ENCODE measurements at places on chromosomes 1 and 21.

DNA sequence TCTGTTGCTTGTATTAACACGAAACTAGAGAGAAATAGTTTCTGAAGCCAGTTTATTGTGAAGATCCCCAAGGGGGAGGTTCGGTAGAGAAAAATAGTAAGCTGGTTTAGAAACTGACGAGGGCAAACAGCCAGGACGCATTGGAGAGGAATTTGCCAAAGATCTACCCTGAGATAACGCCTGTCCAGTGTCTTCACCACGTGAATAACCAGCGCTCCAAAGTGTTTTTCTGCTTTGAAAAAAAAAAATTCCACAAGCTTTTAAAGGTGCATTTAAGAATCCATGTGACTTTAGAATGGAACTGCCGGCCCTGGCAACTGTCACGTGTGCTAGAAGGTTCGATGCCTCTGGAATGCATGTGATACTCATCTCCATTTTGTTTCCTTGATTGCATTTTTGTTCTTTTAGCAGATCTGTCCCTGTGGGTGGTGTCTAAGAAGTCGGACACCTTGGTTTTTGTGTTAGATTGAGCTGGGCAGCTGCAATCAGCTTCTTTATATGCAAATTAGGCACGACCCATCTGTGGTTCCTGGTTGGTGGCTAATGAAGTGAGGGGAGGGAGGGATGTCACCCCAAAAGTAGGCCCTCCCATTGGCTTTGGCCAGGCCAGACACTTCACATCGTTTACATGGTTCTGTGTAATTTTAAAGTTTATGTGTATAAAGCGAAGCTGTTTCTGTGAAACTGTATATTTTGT, 1.3 kb upstream of the THAP3 start:
- no peak for DNase-seq

- DNase-seq: no peak
These were observed 18.3 kb upstream of the CAPN8 start for GRCh38 chr1:223683586-223684487.

DNA sequence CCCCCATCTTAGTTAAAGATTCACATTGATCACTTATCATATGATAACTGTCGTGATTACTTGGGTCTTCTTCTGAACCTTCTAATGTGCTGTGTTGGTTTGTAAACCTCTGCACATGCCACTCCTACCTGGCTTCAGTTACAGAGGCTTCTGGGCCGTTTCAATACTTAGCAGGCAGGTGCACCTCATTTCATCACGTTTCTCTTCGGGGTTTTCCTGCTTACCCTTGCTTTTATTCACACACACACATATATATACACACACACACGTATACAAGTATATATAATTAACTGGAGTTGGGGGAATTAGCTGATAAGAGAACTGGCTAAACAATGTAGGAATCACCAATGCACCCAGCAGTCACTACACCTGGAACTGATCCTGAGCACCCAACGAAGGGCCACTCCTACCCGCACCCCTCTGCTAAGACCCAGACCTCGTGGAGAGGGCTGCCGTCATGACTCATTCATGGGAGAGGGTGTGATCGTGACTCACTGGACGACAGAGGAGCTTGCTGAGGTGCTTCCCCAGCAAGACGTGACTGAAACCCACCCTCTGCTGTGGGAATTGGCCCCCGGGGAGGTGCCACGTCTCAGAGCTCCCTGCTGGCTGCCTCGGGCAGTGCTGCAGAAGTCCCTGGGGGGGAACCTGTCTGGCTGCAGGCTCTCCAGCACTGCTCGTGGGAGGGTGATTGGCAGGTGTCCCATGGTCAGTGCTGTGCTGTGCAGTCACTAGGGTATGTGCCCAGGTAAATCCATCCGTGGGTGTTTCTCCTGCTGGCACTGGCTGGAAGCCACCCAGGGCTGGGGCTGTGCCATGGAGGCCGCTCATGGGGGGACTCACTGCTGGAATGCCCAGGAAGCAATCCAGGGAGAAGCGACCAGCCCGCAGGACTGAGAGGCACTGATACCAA, 166.6 kb downstream of the DYRK1A start:
- no peak for DNase-seq

DNA sequence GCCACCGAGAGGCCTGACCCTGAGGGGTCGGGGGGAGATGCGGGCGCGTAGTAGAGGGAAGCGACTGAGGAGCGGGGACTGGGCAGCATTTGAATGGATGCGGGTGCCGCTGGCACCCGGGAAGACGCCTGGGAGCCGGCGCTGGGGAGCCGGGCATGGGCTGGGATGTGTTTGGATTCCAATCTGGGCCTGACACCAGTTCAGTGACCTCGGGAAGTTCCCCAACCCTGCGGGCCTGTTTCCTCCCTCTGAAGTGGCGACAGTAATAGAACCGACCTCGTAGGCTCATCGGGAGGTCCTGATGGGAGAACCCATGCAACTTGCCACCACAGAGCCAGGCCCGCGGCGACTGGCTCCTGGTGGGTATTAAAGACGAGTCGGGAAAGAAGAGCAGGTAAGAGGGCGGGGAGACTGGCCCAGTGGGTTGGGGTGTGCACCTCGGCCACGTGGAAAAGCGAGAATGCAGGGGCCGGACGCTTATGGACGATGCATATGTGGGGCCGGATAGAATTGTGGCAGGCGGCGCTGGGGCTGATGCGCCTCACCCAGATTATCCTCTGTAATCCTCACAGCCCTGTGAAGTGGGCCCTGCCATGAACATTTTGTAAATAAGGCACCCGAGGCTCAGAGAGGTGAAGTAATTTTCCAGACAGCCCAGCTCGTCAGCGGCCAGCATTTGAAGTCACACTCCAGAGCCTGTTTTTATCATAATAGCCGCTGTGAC, 105.8 kb downstream of the SLC16A1 start:
- DNase-seq: no peak

DNA sequence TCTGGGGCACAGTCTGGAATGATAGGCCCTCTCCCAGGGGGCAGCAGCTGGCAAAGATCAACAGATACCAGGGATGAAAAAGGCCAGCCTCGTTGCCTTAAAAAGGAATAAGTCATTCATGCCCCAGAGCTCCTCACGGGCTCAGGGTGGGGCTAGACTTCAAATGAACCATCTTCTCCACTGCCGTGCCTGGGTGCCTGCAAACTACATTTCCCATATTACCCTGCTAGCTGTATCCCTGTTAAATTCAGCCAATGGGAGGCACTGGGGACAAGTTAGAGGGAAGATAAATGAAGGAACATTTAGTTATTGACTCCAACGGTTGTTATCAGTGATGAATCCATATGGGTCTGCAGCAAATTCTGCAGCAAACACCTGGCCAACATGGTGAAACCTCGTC, 101.2 kb upstream of the CYYR1 start:
- no peak for DNase-seq

DNA sequence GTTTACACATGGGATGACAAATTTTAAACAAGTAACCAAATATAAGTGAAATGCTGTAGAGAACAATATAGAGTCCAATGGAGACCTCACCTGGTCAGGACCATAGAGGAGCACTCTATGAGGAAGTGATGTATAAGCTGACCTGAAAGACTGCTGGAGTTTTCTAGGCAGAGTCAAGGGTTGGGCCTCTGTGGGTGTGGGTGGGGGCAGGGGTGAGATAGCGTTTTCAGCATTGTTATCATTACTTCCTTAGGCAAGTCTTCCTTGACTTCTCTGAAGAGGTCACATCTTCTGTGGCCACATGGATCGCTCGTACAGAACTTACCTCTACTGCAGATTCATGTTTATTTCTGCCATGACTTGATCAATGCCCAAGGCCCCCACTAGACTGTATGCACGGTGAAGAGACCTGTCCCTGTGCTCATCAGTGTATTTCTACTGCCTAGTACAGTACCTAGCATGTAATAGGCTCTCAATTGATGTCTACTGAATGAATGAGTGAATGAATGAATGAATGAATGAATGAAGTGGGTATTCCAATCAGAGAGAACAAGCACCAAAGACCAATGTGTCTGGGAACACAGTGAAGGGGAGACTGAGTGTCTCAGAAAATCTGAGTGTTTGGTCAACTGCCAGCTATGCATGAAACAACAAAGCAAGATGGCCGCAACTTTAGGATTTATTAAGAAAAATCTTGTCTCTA, 116.5 kb downstream of the RNF220 start:
- no peak for DNase-seq

- no peak for DNase-seq
These were observed 19.5 kb downstream of the DUSP10 start for GRCh38 chr1:221722254-221723017.

- DNase-seq: no peak
These were observed 187.9 kb downstream of the VAV3 start for GRCh38 chr1:107776900-107777663.
